ENCODE measurements at places on chromosomes 11 and 22.
A peak's percentile ranks its signal among the peaks of the same experiment; 100 is the strongest.

DNA sequence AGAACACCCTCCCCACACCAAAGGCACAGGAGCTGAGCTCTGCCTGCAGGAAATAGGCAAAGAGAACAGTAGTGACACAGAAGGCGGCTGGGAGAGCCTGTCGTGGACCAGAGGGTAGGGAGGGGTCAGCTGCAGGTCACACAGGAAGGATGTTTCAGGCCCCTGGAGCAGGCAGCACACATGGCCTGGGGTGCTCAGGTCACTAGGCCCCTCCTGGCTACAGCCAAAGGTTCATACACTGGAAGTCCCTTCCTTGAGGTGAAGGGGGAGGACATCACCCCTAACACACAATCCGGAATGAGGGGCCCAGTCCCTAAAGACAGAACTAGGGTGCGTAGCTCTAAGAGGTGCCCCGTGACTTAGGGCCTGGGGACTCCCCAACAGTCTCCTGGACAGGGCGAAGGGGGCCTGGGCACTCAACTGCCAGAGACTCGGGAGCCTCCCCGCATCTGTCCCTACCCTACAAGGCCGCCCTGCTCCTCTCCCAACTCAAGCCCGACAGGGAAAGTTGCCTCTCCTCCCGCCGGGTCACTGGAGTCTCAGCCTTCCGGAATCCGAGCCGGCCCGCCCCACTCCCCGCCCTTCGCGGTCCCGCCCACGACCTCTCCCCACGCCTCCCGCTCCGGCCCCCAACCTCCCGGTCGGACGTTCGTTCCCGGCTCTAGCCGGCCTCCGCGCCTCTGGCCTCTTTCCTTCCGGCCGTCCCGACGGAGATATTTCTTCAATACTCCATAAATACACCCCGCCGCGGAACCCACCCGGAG is at the start of gene CYB5R2:
TSS of gene CYB5R2 (minus strand) at position 541 of the 764 bp plus-strand sequence. CDS start 675 bp downstream, outside the sequence.
- DNase-seq: peak; percentile 90

DNA sequence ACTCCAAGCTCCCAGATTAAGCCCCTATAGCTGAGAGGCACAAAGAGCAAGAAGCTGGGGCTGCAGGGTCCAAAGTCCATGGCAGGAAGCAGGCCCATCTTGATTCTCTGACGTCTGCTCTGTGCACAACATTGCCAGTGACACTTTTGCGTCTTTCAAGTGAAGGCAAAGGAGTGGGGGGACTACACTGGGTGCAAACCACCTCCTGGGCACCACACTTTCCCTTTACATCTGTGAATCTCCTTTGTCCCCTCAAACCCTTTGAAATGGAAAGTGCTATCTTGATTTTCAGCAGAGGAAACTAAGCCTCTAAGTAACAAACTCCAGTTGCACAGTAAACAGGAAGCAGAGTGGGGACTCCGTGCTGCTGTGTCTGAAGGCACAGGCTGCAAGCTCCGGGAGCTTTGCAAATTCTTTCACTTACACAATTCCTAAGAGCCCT is 428.0 kb downstream of the LARGE1 start:
- no peak for DNase-seq

DNA sequence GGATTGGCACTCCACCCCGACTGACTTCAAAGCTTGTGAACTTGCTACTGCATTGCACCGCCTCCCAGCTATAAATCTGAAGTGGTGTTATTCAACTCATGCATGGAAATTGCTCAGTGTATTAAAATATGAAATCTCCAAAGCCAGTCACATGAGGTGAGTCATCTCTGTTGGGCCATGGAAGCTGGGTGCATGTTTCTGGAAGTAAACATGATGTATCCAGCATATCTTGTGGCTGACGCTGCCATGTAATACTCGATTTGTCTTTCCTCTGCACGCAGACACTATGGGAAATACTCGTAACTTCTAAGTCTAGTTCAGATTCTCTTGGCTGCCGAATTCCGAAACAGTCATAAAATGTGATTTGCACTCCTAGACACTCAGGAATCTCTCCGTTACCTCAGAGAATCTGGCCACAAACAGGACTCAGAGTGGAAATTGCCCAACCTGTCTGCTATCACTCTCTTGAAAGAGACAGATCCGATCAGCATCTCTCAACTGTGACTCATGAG is 154.9 kb upstream of the MPPED2 start:
- DNase-seq: peak; percentile 79

DNA sequence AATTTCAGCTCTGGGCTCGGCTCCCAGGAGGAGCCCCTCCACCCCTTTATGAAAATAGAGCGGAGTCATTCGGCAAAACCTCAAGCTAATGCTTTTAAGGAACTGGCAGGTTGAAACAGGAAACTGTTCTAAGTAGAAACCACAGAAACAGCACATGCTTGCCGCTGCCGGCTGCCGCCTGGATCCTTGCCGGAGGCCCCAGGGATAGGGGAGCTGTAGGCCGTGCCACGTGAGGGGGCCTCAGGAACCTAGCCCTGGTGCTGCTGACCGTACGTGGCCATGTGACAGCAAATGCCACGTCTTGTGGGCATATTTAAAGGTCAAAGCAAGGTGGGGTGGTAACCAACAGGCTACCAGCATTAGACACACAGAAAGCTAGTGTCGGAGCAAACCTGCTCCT is 77.9 kb upstream of the TIMP3 start:
- DNase-seq: peak; percentile 96

DNA sequence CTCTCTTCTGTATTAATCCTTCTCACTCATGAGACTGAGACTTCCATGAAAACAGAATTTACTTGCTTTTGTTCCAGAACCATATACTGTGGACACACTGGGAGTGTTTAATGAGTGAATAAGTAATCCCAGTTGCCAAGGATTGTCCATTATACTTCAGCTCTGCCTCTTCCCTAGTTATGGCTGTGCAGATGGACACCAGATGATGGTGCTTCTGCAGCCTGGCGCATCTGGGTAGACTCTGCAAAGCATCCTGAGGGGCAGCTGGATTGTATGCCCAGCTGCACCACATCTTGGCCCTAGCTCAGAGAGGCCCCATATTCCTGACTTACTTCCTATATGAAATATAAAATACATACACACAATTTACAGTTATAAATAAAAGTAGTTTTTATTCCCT is 43.5 kb downstream of the DBX1 start:
- DNase-seq: no peak

- no peak for DNase-seq
These were observed 4.2 kb upstream of the IFITM10 start for GRCh38 chr11:1754376-1755150.

DNA sequence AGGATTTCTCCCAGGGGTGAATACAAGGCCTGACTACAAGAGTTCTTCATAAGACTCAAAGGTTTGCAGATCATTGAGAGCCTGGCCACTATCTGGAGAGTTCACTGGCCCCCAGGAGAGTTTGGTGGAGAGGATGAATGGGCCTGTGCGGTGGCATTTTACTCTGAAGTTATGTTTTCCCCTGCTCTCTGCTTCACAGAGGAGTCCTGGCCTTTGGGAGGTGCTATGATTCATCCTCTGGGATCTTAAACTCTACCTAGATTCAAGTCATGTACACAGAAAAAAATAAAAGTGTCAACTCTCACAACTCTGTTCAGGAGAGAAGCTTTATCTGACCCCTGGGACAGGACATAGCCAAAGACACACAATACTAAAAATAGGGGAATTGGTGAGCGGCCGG is 159.1 kb upstream of the CARD18 start:
- no peak for DNase-seq

DNA sequence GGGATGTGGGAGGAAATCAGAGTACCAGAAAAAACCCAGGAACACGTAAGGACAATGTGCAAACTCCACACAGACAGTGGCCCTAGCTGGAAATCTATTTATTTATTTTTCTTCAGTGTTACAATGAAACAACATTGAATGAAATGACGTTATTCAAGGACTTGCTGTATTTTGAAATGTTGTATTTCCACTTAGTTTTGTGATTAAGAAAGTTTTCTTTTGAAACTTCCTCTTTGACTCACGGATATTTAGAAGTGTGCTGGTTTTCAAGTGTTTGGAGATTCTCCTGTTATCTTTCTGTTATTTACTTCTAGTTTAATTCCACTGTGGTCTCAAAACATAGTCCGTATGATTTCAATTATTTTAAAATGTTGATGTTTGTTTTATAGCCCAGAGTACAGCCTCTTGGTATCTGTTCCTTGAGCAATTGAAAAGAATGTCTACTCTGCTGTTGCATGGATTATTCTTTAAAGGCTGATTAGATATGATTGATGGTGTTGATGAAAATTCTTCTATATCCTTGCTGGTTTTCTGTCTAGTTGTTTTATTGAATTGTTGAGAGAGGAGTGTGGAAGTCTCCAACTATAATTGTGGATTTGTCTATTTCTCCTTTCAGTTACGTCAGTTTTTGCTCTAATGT is 141.0 kb downstream of the ARHGAP20 start:
- DNase-seq: peak; percentile 61

- DNase-seq: peak; percentile 99
These were observed 1.9 kb downstream of the GNG3 start for GRCh38 chr11:62709247-62710000.

- peak; percentile 46 for DNase-seq
These were observed 53.4 kb upstream of the EMID1 start for GRCh38 chr22:29152045-29152953.

DNA sequence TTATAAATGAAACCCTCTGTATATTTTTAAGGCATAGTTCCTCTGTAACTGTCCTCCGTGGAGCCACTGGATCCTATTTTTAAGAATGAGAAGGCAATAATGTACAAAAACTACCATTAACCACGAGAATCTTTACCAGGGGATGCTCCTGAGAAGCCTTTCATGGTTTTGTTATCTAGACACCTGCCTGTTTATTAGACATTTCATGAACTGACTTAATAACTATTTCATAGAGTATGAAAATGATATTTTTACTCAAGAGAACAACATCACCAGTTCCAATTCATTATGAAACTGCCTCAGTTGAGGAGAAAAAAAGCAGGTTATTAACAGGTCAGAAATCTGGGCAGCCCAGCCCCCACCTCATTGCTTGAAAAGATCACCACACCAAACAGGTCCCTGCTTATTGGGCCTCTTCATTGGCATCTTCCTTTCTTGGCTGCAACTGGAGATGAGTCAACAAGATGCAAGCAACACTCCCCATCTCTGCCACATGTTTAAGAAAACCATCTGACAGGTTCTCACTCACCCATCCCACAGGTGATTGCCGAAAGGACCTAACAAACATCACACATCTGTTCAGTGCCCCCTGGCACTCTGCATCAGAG is 27.8 kb downstream of the ETS1 start:
- no peak for DNase-seq

DNA sequence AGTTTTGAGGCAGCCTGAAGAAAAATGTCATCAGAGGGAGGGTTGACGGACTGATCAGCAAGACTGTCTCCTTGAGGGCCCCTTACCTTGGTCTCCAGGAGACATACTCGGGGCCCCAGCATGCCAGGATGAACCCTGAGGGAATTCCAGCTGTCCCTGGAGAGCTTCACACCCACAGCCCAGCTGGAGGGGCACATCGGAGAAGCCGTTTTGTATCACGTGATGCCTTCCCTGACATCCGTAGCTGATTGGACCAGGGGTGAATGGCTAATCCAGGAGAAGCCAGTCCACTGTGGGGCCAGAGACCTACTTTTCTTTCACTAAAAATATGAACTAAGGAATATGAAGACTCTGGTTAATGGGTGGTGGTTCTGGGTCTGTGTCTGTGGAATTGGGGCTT is 86.0 kb upstream of the TP53I11 start:
- no peak for DNase-seq

- DNase-seq: no peak
These were observed 30.4 kb downstream of the PAAF1 start for GRCh38 chr11:73907191-73907590.

- DNase-seq: no peak
These were observed 12.5 kb downstream of the HIRA start for GRCh38 chr22:19419086-19419463.

- DNase-seq: peak; percentile 81
These were observed 19.8 kb upstream of the EHF start for GRCh38 chr11:34601085-34601444.

GRCh38 chr11:3614742-3615171 is 27.0 kb downstream of the ART5 start:
- no peak for DNase-seq

DNA sequence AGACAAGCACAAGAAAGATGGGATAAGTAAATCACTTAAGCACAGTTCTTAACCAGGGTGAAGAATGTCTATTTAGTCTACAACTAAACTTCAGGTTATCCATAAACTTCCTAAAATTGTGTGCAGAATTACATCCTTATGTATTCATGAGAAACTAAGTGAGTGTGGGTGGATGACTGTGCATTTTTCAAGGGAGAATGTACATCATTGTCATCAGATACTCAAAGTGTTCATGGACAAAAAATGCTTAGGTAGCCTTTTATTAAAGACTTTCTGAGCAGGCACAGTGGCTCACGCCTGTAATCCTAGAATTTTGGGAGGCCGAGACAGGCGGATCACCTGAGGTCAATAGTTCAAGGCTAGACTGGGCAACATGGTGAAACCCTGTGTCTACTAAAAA is 2023.8 kb downstream of the LRRC4C start:
- DNase-seq: no peak

- DNase-seq: no peak
These were observed 219.4 kb downstream of the BRD1 start for GRCh38 chr22:49608228-49608627.

DNA sequence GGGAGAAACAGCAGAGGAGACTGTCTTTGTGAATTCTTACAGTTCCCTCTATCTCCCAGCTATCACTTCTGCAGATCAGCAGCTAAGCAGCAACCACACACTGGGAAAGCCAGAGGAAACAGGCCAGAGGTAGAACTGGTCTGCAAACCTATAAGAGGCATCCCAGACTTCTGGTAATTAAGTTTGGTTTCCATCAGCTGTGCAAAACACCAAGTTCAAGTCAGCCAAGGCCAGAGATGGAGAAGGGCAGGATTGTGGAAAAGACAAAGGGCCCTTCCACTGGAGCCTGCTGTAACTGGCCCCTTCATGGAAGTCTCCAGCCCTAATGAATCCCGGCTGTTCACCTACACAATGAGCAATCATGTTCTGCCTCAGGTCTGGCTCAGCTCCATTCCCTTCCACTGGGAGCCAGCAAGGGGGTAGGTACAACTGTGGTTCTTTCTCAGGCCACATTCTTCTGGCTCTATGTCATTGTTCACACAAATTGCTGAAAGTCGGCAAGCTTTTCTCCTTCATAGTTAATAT is 4.6 kb upstream of the PAMR1 start:
- DNase-seq: no peak

GRCh38 chr11:14148653-14149273 is 186.2 kb downstream of the SPON1 start:
- DNase-seq: peak; percentile 51

DNA sequence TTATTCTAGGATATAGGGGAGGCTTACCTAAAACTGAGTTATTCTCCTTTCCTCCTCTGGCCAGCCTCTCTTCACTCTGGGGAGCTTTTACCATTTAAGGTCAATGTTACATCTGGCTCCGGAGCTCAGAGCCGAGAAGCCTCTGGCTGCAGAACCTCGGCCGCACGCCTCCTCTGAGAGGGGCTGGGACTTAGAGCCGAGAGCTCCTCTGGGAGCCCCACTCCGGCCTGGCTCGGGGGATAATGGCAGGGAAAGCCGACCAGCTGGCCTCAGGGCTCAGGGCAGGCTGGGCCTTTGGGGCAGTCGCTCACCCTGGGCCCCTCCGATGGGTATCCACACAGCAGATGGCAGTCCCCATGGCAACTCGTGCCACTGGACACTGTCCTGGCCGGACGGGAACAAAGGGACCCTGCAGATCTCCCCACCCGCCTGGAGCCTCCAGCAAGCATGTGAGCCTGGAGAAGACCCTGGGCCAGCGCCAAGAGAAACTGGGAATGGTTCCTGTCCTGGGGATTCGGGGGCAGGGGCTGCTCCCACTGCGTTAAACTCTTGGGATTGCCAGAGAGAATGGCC is at the start of gene IRAG1:
TSS of gene IRAG1 (minus strand) at position 247 of the 573 bp plus-strand sequence. CDS start at position 94, 153 bp downstream.
- peak; percentile 93 for DNase-seq

- DNase-seq: no peak
These were observed 3.9 kb upstream of the MICAL2 start for GRCh38 chr11:12106501-12106900.

- DNase-seq: no peak
These were observed 62.2 kb downstream of the MICAL2 start for GRCh38 chr11:12172493-12173013.
